RCC 7860 (cell line): ENCODE measurements at places on chromosomes 16 and 17.

GRCh38 chr17:18186627-18186982 is 3.0 kb downstream of the ALKBH5 start:
- DNase-seq, result no peak

GRCh38 chr16:30527635-30528178 is 1.3 kb upstream of the ZNF768 start:
- DNase-seq, result no peak

- no peak for DNase-seq
Observed at GRCh38 chr16:65950211-65950610, 416.3 kb upstream of the CDH5 start.

DNA sequence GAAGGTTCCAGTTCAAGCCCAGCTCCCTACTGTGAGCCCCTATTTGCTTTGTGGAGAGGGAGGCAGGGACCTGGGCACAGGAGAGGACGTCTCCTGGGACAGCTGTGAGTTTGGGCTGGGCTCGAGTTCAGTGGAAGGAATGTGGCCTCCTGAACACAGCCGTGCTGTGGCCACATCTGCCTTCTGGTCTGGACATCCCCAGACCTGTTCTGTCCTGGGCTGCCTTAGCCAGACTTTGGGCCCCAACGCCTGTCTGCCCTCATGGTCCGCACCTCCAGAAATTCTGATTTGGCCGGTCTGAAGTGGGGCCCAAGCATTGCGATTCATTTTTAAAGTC is 60.4 kb upstream of the LGALS9 start:
- DNase-seq, result no peak

- DNase-seq, result no peak
Observed at GRCh38 chr16:78549366-78549765, 449.9 kb downstream of the WWOX start.

- peak; percentile 31 for DNase-seq
Observed at GRCh38 chr16:83606486-83607030, 201.2 kb upstream of the HSBP1 start.

GRCh38 chr16:88449267-88449561 is 3.9 kb upstream of the ZFPM1 start:
- no peak for DNase-seq

- DNase-seq, result no peak
Observed at GRCh38 chr17:77513045-77513444, 372.3 kb downstream of the SEC14L1 start.

GRCh38 chr16:63921737-63922295 is 1200.0 kb downstream of the CDH11 start:
- DNase-seq, result no peak

GRCh38 chr17:76968707-76969597 is 100.7 kb downstream of the MGAT5B start:
- no peak for DNase-seq

DNA sequence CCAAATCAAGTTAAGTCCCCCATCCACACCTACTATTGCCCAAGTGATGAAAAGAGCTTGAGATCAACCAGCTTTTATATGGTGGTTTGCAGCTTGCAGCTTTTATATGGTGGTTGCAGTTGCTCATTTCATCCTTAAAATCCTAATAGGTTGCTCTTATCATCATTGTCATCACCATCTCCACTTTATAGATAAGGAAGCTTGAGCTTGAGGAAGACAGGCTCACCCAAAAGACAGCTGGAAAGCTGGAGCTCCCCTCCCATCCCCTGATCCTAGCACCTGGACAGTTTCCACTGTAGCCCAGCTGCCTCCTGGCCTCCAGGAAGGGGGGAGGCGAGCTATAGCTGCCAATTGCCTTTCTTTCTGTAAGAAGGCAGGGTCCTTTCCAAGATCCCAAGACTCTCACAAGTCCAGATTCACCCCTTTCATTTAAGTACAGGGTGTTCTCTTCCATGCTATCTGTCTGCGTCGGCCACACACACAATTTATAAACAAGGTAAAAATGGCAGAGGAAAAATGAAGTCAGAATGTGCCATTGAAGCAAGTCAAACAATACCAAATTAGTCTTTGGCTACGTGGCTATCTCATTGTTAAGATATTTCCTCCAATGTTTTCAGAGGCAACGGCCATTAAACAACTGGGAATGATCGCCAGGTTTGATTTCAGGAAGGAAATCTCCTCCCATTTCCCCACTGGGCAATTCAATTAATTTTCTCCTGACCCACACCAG is 63.3 kb downstream of the PECAM1 start:
- DNase-seq, result no peak

- peak; percentile 4 for DNase-seq
Observed at GRCh38 chr17:1109606-1110540, 69.9 kb downstream of the ABR start.

DNA sequence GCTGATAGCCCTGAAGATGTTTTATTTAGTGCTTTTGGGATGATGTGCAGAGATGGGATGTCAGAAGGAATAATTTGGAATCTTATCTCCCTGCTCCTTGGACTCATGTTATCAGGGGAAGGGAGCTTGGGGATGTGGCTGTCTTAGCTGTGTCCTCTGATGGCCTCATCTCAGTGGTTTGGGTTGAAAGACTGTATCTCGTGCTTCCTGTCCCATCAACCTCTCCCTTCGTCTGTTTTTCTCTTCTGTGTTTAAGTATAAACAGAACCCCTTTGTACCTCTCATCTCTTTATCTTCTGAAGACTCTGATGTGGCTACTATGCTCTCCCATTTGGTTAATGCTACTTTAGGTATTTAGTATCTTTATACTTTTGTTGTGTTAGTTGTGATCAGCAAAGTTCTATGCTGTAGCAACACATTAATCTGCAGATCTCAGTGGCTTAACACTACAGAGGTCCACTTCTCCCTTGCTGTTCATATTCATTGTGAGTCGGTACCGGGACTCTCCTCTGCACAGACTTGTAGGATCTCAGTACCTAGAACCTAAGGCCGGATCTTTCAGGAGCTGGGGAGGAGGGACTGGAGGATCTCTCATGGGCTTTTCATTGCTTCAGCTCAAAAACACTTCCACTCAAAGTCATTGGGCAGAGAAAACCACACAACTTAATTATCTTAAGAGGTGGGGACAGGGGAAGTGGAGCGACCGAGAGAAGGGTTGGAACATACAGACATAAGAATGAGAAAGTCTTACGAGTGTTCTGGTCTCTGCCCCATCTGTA is 28.8 kb downstream of the PRKCA start:
- no peak for DNase-seq

DNA sequence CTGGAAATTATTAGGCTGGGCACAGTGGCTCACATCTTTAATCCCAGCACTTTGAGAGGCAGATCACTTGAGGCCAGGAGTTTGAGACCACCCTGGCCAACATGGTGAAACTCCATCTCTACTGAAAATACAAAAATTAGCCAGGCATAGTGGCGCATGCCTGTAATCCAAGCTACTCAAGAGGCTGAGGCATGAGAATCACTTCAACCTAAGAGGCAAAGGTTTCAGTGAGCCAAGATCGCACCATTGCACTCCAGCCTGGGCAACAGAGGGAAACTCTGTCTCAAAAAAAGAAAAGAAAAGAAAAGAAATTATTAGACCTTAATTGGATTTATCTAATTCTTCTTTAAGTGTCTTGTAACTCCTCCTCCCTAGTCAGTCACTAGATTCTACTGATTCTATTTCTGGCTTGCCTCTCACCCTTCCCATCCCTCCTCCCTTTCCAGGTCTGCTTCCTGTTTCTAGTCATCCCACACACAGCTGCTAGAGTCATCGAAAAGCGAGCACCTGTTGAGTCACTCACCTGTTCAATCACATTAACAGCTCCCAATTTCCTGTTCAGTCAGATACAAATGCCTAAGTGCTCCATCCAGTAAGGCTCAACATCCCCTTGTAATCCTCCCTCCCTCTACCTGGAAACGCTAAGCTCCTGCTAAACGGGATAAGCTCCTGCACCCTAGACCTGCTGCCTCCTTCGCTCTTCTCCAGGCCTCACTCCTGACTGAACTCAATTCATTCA is 34.6 kb downstream of the ERN1 start:
- DNase-seq, result no peak

DNA sequence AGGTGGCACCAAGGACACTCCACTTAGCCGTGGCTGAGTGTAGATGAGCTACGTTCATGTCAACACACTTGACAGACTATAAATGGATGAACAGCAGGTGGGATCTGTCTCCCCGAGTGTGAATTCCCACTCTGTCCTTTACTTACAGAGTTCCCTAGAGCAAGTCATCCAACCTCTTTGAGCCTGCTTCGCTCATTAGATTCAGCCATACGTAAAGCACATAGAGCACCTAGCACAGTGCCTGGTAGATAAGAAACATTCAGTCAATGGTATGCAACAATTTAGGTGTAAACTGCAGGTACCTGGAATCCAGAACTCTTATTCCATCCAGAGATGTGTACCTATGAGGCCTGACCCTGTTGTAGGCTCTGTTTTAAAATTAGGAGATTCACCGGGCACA is 227.8 kb upstream of the C16orf82 start:
- DNase-seq, result no peak

DNA sequence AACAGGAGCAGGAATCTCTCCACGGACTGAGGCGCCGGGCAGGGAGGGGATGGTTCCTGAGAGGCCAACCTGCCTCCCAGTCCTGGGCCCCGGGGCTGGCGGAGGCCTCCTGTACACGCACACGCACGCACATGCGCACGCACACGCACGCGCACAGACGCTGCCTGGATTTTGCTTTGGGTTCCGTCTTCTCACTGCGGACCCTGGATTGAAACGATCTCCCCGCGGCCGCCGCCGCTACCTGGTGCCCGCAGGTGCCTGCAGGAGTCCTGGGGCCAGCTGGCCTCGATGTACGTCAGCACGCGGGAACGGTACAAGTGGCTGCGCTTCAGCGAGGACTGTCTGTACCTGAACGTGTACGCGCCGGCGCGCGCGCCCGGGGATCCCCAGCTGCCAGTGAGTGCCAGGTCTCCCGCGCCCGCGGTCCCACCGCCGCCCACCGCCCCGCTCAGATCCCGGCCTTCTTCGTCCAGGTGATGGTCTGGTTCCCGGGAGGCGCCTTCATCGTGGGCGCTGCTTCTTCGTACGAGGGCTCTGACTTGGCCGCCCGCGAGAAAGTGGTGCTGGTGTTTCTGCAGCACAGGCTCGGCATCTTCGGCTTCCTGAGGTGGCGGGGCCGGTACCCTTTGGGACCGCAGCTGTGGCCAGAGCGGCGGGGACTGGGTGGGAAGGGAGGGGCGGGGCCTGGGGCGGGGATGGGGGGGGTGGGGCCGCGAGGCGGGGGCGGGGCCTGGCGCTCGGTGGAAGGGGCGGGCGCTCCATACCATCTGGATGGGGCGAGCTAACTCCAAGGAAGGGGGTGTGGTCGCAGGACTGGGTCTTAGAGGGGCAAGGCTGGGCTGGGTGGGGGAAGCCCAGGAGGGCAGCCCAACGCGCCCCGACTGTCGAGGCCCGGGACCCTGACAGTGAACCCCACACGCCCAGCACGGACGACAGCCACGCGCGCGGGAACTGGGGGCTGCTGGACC is 12.3 kb downstream of the CES4A start:
- no peak for DNase-seq

DNA sequence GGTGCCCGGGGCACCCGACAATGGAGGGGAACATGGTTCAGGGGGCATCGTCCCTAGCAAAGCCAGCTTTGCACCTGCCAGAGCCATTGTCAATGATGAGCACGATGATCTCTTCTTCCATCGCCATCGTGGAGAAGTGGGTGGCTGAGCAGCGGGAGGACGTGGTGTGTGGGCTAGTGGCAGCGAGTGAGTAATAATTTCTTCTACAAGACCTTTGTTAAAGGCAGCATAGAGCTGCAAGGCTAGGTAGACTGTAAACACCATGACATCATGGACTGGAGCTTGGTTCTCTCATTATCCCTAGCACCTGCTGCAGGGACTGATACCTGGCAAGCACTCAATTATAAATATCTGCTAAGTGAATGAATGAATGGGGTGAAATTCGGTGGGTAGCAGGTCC is 6.7 kb upstream of the HEATR3 start:
- no peak for DNase-seq

GRCh38 chr17:146983-147761 is 9.8 kb downstream of the SCGB1C2 start:
- no peak for DNase-seq

- no peak for DNase-seq
Observed at GRCh38 chr16:1156055-1156982, 3.4 kb downstream of the CACNA1H start.

DNA sequence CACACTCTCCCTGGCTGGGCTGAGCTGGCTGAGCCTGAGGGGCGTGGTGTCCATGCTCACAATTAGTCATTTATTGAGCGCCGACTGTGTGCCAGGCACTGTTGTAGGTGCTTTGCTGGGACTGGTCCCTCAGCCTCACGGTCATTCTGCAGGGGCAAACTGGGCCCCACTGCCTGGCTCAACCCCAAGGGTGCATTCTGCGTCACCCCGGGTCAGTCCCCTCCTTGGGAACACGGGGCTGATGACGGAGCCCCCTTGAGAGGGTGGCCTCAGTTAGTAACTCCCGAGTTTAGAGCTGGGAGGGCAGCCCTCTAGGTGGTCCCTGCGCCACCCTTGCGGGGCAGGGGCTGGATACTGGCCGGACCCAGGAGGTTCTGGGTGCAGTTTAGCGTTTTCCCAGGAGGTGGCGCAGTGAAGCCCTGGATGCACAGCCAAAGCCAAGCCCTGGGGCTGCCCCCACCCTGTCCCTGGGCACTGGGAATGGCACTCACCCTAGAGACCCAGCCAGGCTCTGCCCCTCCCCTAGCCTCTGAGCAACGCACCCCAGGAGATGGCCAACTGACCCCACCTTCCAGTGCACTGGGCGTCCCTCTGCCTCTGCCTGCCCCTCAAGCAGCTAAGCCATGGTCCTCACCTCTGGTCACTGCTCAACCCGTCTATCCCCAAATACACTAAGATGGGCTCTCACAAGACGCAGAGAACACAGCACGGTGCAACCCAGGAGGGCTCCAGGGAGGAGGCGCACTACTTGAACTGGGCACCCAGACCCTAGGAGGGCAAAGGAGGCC is 243.2 kb upstream of the GSE1 start:
- DNase-seq, result peak; percentile 12

DNA sequence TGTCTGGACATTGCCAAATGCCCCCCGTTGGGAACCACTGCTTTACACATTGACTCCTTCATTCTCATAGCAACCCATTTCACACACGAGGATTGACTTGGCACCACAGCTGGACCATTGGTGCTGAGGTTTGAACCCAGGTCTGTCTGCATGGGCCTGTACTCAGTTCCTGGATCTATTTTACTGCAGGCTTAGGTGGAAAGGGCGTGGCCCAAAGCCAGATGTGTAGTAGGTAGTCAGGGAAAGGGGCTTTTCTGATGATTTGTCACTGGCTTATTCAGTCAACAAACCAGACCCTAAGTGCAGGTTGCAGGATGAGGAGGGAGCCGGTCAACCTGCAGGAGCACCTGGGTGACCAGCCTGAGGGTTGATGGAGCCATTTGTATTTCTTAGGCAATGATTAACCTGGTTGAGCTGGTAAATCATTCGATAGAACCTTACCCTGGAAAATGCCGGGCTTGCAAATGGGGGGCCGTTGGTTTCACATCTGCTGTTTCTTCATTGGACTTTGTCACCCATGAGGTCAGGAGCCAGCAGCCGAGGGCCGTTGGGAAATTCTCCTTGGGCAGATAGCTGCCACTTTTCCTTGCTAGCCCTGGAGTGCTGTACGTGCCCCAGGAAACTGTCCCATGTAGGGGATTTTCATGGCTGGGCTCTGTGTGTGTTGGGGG is 104.4 kb downstream of the CMIP start:
- DNase-seq, result peak; percentile 78

- DNase-seq, result peak; percentile 87
Observed at GRCh38 chr17:57357392-57357784, 101.1 kb downstream of the MSI2 start.

GRCh38 chr17:31321481-31321880 is at the start of gene EVI2A:
TSS of gene EVI2A (minus strand) at chr17:31321622. CDS start at chr17:31319013, 2,609 bp downstream.
- DNase-seq, result peak; percentile 69

- DNase-seq, result no peak
Observed at GRCh38 chr17:82697808-82698064, 762 bp downstream of the RAB40B start.
